ENCODE measurements at places on chromosomes 7 and 10. TPM values are rescaled to one million over a fixed set of nuclear protein-coding genes. Genes with fewer than 3 reads are reported as not detected.

The PLXNA4 gene
- total RNA-seq: 0.03 TPM

The DKK1 gene
- total RNA-seq: 0.77 TPM

The CPA1 gene
- 8.0 TPM for total RNA-seq

The OR2A7 gene
- total RNA-seq: 2.3 TPM

The RNF148 gene
- not detected for total RNA-seq

The RGR gene
- not detected for total RNA-seq

The CPVL gene
- total RNA-seq: not detected

The ANXA8 gene
- 0.19 TPM for total RNA-seq

The GHRHR gene
- total RNA-seq: not detected

The OGA gene
- 87.8 TPM for total RNA-seq

The CHAT gene
- total RNA-seq: not detected

GRCh38 chr7:25840209-25840792 lies 311.7 kb upstream of the NFE2L3 start:
- H3K4me1 ChIP-seq: no peaks in the 10 kb centered on the region
- no peak for DNase-seq
- H3K4me3 ChIP-seq: no peak overlapping the region
- no peaks in the 10 kb centered on the region for H3K36me3 ChIP-seq

DNA sequence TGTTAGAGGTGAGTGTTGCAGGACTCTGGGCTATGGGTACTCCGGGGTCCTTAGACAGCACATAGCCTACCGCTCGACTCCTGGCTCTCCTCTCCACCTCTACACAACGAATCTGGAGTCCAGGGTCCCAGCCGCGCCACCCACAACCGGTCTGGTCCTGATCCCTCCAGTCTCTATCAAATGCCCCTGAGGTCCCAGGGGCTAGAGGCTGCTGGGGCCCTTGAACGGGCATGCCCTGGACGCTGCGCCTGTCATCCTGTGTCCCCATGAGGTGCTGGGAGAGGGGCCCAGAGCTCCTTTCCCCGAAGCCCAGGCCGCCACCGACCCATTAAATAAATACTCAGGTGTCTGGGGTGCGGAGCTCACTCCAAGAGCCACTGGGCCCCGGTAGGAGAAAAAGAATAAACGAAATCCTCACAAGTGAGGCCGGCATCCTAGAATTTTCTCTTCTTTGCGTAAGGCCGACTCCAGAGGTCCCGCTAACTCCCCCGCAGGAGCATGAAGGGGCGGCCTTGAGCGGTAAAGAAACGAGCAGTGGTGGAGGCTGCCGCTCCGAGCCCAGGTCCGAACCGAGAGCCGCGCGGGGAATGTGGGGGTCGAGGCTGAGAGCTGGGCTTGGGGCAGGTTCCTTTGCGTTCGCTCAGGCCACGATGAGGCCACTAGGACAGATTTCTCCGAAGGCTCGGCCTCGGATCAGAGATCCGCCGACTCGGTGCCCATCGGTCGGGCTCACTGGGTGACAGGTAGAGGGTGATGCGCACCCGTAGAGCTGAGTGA lies 166.7 kb downstream of the NRF1 start:
- H3K27ac ChIP-seq: no peak overlapping the region
- peaks cover 7% of the 10 kb centered on the region for H3K4me1 ChIP-seq
- no peak overlapping the region for H3K4me3 ChIP-seq
- no peaks in the 10 kb centered on the region for H3K36me3 ChIP-seq
- no peak for DNase-seq
- peaks cover 27% of the 10 kb centered on the region for H3K27me3 ChIP-seq

DNA sequence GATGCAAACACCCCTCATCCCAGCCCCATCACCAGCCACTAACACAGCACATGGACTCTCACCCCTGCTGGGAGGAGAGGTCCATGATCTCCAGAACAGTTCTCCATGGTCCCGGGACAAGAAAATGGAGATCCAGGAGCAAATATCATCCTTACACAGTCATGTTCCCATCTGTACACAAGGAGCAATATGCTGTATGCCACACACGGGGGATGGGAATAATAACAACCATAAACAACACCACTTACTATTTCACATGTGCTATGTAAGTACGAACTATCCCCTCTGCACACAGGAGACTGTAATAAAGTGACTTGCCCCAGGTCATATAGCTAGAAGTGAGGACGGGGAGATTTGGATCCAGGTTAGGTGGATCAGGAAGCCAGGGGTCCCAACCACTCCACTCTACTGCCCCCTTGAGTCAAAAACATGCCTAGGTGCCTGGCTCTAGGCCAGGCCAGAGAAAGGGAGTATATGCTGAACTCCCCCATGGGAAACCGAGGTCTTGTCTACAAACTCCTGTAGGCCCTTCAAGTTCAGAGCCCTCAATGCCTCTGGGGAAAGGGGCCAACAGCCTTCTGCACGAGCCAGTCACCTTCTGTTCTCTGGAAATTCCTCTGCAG lies 34.1 kb downstream of the LRRC20 start:
- no peak overlapping the region for H3K27ac ChIP-seq
- no peak overlapping the region for H3K4me3 ChIP-seq
- no peaks in the 10 kb centered on the region for H3K36me3 ChIP-seq
- DNase-seq: no peak
- H3K4me1 ChIP-seq: peaks cover 11% of the 10 kb centered on the region
- H3K27me3 ChIP-seq: no peaks in the 10 kb centered on the region

- H3K4me1 ChIP-seq: peaks cover 24% of the 10 kb centered on the region
- peaks cover 24% of the 10 kb centered on the region for H3K36me3 ChIP-seq
- no peak overlapping the region for H3K27ac ChIP-seq
- no peak overlapping the region for H3K4me3 ChIP-seq
- DNase-seq: no peak
Measured at GRCh38 chr10:69346776-69347175, 68.5 kb downstream of the HK1 start.

DNA sequence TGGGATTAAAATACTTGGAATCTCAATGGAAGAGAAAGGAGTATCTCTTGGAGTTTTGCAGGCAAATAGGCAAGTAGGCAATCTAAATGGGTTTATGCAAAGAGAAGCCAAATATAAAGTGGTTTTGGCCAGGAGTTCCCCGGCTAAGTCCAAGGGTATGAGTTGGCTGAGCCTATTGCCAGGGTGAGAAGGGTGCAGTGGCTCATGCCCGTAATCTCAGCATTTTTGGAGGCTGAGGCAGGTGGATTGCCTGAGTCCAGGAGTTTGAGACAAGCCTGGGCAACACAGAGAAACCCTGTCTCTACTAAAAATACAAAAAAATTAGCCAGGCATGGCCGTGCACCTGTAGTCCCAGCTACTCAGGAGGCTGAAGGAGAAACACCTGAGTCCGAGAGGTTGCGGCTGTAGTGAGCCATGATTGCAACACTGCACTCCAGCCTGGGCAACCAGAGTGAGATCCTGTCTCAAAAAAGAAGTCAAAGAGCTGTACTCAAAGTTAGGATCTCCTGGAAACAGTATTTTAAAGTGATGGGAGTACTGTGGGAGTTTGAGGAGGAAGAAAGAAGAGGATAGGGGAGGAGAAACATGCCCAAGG lies 130.4 kb upstream of the RAB18 start:
- no peaks in the 10 kb centered on the region for H3K4me1 ChIP-seq
- no peak overlapping the region for H3K27ac ChIP-seq
- no peak for DNase-seq
- H3K27me3 ChIP-seq: 0 out of 2 replicates have a peak, but pooled peaks cover 1% of the 10 kb centered on the region
- no peaks in the 10 kb centered on the region for H3K36me3 ChIP-seq

DNA sequence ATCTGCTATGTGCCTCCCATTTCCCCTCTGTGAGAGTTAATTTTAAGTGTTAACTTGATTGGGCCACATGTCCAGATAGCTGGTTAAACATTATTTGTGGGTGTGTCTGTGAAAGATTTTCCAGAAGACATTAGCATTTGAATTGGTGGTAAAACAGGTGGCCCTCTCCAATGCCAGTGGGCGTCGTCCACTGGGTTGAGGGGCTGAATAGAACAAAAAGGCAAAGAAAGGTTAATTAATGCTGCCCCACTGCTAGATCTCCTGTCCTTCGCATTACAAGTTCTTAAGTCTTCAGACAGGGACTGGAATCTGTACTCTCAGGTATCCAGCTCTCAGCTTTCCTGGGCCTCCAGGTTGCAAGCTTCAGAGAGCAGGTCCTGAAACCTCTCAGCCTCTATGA lies 1160.9 kb upstream of the LRRN3 start:
- H3K27me3 ChIP-seq: no peaks in the 10 kb centered on the region
- H3K4me1 ChIP-seq: no peaks in the 10 kb centered on the region
- no peak for DNase-seq
- no peaks in the 10 kb centered on the region for H3K36me3 ChIP-seq
- H3K4me3 ChIP-seq: no peak overlapping the region

GRCh38 chr10:35933940-35934641 lies 292.0 kb upstream of the FZD8 start:
- no peaks in the 10 kb centered on the region for H3K27me3 ChIP-seq
- no peak overlapping the region for H3K27ac ChIP-seq
- H3K4me1 ChIP-seq: no peaks in the 10 kb centered on the region
- H3K4me3 ChIP-seq: no peak overlapping the region

GRCh38 chr7:1562116-1562515 lies 6.1 kb upstream of the TMEM184A start:
- H3K27ac ChIP-seq: no peak overlapping the region
- no peak overlapping the region for H3K4me3 ChIP-seq
- H3K36me3 ChIP-seq: peaks cover 2% of the 10 kb centered on the region
- H3K4me1 ChIP-seq: no peaks in the 10 kb centered on the region

DNA sequence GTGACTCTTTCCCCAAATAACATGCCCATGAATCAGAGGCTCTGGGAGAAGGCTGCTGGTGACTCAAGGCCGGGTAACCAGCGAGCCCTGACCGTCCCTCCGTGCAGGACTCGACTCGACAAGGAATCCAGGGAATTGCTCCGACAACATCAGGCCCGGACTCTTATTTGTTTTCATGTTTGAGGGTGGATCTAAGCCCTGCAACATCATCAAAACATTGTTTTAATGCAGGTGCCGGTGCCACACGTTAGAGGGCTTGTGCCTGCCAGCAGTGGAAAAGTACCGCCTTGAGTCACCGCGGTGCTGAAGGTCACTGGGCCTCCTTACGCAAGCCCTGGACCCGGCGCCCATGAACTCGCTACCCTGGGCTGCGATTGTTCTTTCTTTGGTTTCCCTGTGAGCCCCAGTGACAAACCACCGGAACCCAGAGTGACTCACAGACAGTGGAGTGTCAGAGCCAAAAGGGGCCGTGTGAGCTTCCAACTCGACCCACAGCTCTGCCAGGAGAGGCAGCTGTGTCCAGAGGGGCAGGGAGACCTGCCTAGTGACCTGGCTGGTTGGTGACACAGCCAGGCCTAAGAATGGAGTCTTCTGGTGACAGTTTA lies 139.4 kb upstream of the SHH start:
- peaks cover 2% of the 10 kb centered on the region for H3K27me3 ChIP-seq
- no peaks in the 10 kb centered on the region for H3K36me3 ChIP-seq
- H3K27ac ChIP-seq: no peak overlapping the region
- H3K4me1 ChIP-seq: no peaks in the 10 kb centered on the region

GRCh38 chr7:134024739-134025138 lies 102.4 kb upstream of the LRGUK start:
- no peaks in the 10 kb centered on the region for H3K27me3 ChIP-seq
- no peak overlapping the region for H3K4me3 ChIP-seq
- no peak for DNase-seq
- H3K27ac ChIP-seq: no peak overlapping the region
- no peaks in the 10 kb centered on the region for H3K36me3 ChIP-seq

DNA sequence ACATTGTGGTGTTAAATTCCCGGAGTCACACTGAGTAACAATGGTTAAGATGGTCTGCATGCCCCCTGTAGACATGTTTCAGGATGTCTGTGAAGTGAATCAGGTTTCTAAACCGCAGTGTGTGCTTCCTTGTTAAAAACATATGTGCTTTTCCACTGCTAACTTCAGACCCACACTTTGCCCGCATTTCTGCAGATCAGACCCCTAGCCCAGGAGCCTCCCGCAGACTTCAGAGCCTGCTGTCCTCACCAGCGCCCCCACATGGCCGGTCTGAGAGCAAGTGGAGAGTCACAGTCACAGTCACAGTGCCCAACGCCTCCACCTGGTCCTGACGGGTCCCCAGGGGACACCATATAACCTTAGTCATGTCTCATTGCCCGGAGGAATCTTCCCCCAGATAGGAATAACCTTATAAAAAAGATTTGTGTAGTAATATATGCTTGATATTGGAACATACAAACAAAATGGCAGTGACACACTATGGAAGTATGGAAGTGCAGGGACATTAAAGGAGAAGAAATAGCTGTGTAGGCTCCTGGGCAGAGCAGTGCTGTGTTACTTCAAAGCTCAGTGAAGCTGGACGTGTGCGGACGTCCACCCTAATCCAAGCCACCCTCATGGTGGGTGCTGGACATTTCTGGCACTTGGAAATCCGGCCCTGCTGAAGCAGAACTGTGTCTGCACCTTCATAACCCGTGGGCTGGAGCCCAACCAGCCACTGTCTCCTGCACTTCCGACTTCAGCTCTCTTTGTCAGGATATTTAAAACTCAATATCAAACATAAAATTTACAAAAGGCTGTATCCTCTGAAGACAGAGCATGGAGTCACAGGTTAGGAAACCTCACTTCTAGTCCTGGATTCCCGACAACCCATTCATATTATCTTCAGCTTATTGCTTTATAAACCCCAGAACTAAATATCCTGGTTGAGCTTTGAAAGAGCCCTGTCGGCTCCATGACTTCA lies 29.0 kb downstream of the GSTO2 start:
- no peak for DNase-seq
- no peak overlapping the region for H3K4me3 ChIP-seq
- no peak overlapping the region for H3K27ac ChIP-seq
- no peaks in the 10 kb centered on the region for H3K27me3 ChIP-seq

DNA sequence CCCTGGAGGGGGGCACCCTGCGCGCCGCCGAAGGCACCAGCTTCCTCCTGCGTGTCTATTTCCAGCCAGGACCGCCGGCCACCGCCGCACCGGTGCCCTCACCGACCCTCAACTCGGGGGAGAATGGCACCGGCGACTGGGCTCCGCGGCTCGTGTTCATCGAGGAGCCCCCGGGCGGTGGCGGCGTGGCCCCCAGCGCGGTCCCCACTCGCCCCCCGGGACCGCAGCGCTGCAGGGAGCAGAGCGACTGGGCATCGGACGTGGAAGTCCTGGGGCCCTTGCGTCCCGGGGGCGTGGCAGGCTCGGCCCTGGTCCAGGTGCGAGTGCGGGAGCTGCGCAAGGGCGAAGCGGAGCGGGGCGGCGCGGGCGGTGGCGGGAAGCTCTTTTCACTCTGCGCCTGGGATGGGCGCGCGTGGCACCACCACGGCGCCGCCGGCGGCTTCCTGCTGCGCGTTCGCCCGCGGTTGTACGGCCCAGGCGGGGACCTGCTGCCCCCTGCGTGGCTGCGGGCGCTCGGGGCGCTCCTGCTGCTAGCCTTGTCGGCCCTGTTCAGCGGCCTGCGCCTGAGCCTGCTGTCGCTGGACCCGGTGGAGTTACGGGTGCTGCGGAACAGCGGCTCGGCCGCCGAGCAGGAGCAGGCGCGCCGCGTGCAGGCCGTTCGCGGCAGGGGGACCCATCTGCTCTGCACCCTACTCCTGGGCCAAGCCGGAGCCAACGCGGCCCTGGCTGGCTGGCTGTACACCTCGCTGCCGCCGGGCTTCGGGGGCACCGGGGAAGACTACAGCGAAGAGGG lies 594 bp downstream of the CNNM1 start:
- H3K4me3 ChIP-seq: no peak overlapping the region
- DNase-seq: no peak
- no peaks in the 10 kb centered on the region for H3K36me3 ChIP-seq
- peaks cover 11% of the 10 kb centered on the region for H3K27me3 ChIP-seq
- no peak overlapping the region for H3K27ac ChIP-seq

GRCh38 chr10:95260909-95261552 lies 29.8 kb downstream of the PDLIM1 start:
- no peak overlapping the region for H3K27ac ChIP-seq
- no peaks in the 10 kb centered on the region for H3K27me3 ChIP-seq
- DNase-seq: no peak
- H3K36me3 ChIP-seq: peaks cover 39% of the 10 kb centered on the region
- H3K4me1 ChIP-seq: no peaks in the 10 kb centered on the region

GRCh38 chr7:158759749-158760444 lies 55.3 kb upstream of the NCAPG2 start:
- H3K4me3 ChIP-seq: no peak overlapping the region
- H3K36me3 ChIP-seq: peaks cover 7% of the 10 kb centered on the region
